ENCODE measurements at places on chromosomes 5 and 9.

GRCh38 chr5:10555277-10555684 is 8.6 kb upstream of the ANKRD33B start:
- no peak for DNase-seq

- no peak for DNase-seq
These were observed 180.4 kb downstream of the ST8SIA4 start for GRCh38 chr5:100722657-100723056.

- no peak for DNase-seq
These were observed 21.3 kb downstream of the MAML1 start for GRCh38 chr5:179753971-179754370.

GRCh38 chr9:76926324-76926741 is 20.4 kb upstream of the PRUNE2 start:
- DNase-seq, result no peak
